Astrocyte (in vitro differentiated cells and primary cell): ENCODE measurements at places on chromosomes 16 and 17.
A peak's percentile ranks its signal among the peaks of the same experiment; 100 is the strongest.

DNA sequence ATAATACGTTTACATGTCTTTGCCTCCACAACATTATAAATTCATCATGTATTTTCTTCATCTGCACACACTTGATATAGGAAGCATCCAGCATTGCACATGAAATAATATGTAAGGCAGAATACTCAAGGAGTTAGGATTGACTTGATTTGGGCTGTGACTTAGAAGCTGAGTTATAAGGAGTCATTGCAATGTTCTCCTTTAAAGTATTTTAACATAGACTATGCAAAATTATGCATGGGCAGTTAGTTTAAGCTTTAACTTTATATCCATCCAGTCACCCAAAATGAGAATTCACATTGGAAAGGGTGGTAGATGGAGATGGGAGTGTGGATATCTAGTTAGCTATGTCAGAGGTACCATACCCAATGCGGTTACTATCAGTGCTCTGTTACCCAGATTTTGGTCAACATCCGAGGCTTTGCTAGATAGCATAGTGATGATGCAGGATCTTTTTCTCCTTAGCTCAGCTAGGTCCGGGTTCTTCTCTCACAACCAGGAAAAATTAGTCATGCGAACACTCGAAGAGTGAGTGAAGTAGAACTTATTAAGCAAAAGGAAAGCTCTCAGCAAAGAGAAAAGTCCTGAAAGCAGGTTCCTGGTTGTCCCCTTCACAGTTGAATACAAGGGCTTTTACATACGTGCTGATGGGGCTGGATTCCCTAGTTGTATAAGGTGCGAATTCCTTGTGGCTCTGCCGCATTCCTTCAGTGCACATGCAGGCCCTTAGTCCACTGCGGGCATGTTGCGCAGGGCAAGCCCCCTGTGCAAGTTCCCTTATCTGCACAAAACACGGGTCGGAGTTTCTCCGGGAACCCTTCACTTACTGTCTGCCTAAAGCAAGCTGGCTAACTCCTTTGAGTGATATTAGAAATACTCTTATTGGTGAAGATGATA lies 73.1 kb upstream of the FAM20A start:
- no peak for DNase-seq

GRCh38 chr17:6455321-6455705 lies 11.1 kb downstream of the PIMREG start:
- peak; percentile 14 for DNase-seq

DNA sequence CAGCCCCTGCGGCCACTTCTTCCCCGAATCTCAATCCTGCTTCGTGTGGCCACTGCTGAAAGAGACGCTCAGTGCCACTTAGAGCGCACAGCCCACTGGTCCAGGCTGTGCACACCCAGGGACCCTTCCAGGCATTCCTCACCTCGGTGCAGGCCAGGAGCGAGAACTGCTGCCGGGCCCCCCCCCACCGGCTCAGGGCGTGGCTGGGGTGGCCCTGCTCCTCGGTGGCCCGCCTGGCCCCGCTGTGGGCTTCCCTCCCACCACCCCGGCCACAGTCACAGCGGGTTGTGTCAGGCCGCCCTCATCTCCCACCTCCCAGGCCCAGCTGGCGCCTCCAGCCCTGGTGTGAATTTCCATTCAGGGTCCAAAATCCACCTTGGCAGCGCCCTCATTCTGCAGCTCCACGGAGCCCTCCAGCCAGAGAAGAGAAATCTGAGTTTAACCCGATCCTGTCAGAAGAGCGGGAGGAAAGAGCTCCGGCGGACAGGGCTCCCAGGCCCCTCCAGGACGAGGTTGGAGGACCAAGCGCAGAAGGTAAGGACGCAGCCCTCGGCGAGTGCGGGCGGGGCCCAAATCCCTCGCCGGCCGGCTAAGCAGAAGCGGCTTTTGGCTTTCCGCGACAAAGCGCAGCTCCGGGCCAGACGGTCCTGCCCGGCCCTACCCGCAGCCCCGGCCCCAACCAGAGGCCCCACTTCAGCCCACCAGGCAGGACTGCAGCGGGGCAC lies 12.0 kb downstream of the TBC1D16 start:
- no peak for DNase-seq

DNA sequence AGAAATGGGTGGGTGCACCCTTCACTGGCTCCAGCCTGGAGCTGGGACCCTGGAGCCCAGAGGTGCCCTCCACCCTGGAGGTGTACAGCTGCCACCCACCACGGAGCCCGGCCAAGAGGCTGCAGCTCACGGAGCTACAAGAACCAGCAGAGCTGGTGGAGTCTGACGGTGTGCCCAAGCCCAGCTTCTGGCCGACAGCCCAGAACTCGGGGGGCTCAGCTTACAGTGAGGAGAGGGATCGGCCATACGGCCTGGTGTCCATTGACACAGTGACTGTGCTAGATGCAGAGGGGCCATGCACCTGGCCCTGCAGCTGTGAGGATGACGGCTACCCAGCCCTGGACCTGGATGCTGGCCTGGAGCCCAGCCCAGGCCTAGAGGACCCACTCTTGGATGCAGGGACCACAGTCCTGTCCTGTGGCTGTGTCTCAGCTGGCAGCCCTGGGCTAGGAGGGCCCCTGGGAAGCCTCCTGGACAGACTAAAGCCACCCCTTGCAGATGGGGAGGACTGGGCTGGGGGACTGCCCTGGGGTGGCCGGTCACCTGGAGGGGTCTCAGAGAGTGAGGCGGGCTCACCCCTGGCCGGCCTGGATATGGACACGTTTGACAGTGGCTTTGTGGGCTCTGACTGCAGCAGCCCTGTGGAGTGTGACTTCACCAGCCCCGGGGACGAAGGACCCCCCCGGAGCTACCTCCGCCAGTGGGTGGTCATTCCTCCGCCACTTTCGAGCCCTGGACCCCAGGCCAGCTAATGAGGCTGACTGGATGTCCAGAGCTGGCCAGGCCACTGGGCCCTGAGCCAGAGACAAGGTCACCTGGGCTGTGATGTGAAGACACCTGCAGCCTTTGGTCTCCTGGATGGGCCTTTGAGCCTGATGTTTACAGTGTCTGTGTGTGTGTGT lies 46.8 kb downstream of the IL21R start:
- no peak for DNase-seq

- DNase-seq = no peak
These were observed 111.4 kb upstream of the NACA2 start for GRCh38 chr17:61702450-61702849.

DNA sequence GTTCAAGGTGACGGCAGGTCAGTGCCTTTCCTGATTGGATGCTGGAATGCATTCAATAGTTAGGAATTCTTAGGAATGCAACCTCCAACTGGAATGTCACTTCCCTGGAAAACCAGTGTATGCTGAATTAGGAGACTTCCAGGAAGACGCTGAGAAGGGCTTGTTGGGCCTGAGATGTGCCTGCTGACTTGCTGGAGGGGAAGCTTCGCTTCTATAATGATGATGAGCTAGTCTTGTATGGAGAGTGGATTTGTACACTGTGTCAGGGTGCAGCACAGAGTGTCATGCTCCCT lies 45.6 kb downstream of the SMPD3 start:
- no peak for DNase-seq

- DNase-seq = no peak
These were observed 442.3 kb upstream of the MON1B start for GRCh38 chr16:76748461-76749348.

DNA sequence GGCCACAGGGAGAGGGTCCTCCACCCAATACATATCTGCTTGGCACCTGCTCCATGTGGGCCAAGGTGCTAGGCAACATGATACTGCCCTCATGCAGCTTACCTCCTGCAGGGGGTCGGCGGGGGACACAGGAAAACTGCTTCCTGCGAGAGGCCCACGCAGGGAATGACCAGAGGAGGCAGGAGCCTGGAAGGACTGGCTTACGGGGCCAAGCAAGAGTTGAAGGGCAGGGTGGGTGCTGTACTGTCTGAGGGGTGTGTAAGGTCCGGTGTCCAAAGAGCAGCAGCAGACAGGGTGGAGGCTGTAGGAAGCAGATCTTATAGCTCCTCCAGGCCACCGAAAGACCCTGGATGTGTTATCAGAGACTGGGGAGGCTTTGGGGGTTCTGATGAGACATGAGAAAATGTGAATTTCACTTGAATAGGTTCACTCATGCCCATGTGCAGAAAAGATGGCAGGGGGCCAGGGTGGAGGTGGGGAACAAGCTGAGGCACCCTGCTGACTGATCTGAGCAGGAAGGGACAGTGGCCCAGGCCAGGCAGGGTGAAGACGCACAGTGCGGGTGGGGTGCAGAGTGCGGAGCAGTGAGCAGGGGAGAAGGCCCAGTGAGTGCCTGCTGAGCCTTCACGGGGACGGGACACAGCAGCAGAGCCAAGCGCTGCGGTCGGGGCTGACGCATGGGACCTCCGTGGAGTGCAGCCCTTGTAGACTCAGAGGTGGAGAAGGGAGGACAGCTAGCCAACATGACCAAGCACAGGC lies 8.3 kb downstream of the FLCN start:
- no peak for DNase-seq

DNA sequence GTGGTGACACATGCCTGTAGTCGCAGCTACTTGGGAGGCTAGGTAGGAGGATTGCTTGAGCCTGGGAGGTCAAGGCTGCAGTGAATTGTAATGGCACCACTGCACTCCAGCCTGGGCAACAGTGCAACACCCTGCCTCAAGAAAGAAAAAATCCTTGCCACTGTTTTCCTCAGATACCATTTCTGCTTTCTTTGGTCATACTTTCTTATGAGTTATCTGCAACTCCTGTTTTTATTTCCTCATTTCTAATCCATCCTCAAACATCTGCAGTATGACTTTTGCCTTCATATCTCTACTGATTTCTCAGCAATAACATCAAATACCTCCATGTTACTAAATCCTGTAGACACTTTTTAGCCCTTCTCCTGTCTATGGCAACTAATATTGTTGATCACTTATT lies 3.1 kb upstream of the AP2B1 start:
- no peak for DNase-seq

- no peak for DNase-seq
These were observed 4.8 kb downstream of the IL4R start for GRCh38 chr16:27318392-27319256.

DNA sequence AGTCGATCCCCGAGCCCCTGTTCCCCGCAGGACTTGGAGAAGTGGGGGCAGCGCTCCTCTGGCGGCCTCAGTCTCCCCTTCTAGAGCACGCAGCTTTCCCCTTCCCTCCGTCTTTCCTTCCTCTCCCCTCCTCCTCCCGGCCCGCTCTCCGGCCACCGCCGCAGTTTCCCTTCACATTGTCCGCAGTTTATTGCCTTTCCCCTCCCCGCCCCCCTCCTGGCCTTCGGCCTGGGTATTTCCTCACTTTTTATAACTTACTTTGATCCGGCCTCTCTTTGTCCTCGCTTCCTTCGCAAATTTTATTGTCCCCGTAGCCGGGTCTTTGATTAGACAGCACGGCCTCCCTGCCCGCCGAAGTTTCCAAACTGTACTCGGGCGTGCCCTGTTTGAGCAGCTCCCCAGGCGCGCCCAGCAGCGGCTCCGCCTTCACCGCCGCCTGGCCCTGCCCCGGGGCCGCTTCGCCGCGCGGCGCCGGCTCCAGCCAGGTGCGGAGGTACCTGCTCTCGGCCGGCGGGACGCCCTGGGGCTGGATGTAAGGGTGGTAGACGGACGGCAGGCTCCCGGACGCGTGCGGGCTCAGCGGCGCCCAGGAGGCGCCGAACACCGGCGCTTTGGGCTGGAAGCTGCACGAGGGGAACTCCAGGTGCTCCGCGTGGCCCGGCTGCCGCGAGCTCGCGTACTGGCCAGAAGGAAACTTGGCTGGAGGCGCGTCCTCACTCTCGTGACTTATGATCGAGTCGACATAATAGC lies 488 bp downstream of the HOXB9 start:
- DNase-seq = no peak

- no peak for DNase-seq
These were observed 1.2 kb upstream of the COX6A2 start for GRCh38 chr16:31429314-31429713.

- DNase-seq = no peak
These were observed 19.3 kb upstream of the FOXF1 start for GRCh38 chr16:86490859-86491639.

DNA sequence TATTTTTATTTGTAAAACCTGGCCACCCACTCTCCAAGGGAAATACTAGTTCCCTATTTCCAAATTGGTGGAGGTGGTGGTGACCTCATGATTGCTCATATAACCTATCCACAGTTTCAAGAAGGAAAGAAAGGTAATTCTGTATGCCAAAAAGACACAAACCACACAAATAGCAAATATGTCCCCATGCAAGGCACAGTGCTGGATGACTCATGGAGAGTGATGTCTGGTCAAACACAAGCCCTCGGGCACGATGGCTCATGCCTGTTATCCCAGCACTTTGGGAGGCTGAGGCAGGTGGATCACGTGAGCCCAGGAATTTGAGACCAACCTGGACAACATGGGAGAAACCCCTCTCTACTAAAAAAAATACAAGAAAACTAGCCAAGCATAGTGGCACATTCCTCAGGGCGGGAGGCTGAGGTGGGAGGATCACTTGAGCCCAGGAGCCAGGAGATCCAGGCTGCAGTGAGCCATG lies 64.2 kb downstream of the GNA13 start:
- peak; percentile 64 for DNase-seq

- DNase-seq = no peak
These were observed 547 bp downstream of the RAB26 start for GRCh38 chr16:2148714-2149629.

GRCh38 chr16:48326915-48327314 lies 58.3 kb downstream of the SIAH1 start:
- no peak for DNase-seq

DNA sequence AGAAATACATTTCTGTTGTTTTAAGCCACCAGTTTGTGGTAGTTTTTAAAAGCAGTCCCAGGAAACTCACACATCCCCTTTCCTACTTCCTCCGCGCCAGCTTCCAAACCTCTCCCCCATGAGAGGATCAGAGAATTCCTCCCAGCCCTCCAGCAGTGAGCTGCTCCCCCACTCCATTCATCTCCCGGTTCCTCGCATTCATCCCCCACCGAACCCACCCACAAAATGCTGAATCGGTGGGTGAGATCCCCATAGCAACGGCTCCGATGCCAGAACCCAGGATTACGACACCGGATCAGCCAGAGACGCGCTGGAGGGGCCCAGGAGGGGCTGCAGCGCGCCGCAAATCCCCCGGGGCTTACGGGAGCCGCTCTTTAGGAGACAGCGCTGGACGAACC lies 251.4 kb upstream of the RPL38 start:
- no peak for DNase-seq

DNA sequence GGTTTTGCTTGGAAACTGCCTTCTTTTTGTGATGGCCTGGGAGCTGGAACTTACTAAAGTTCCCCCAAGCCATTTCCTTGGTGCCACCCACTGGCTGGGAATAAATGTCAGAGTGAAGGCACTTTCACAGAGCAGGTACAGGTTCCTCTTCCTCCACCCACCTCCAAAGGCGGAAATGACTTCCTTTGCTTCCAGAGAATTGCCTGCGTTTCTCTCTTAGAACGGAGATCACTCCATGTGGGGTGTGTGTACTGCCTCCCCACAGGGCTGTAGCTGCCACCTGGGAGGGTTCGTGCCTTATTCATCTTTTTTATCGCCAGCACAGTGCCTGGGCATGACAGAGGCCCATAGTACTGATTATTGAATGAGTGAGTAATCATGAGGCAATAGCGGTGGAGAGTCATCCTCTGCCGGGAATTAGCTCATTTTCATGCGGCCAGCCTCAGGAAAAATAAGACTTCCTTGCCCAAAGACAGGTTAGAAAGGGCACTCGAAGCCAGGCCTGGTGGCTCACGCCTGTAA lies 32.2 kb upstream of the HAS3 start:
- DNase-seq = peak; percentile 91

- DNase-seq = no peak
These were observed 19.3 kb upstream of the DNAH9 start for GRCh38 chr17:11578998-11579397.
